ENCODE measurements at places on chromosomes 1 and 21.
A peak's percentile ranks its signal among the peaks of the same experiment; 100 is the strongest.

DNA sequence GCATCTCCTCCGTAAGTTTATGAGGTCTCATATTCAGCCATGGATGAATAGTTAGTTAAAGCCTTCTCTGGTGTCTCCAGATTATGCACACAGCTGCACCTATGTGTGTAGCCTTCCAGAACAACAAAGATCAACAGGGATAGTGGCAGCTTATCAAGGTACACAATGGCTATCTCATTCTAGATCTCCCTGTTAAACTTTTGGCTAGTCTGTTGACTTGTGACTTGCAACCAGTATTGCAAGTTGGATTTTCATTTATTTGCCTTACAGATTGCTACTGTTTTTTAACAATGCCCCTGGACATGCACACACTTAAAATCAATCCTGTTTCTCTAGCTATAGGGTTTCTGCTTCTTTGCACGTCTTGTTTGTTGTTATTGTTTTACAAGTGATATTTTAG is 363.2 kb downstream of the OMA1 start:
- DNase-seq: no peak

GRCh38 chr1:207842506-207842905 is 68.4 kb downstream of the CD34 start:
- DNase-seq: no peak

DNA sequence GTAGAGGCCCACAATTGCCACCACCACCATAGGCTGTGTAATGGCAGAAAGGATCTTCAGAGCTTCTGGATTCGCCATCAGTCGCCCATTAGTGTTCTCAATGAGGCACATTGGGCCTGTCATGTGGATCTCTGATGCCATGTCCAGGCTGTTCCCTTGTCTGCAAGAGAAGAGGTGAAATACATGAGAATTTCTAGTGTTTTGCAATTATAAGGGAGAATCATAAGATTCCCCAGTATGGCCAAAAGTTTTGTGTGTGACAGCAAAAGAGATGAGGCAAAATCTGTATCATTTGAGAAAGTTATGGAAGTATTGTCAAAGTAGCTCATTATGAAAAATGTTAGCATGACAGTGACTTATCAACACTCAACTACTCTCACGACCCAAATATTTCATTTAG is 1.9 kb downstream of the GBP1 start:
- DNase-seq: no peak

- peak; percentile 7 for DNase-seq
Measured at GRCh38 chr1:70353601-70354331, 756 bp downstream of the ANKRD13C start.

DNA sequence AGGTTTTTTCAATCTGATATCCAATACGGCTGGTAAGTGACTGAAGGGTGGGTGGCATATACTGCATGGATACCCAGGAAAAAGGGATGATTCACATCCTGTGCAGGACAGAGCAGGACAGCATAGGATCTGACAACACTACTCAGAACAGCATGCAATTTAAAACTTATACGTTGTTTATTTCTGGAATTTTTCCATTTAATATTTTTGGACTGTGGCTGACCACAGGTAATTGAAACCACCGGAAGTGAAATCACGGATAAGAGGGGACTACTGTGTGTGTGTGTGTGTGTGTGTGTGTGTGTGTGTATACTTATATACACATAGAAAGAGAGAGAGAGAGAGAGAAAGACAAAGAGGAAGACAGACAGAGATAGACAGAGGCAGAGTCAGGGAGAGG is 23.0 kb downstream of the ERICH3 start:
- DNase-seq: no peak

DNA sequence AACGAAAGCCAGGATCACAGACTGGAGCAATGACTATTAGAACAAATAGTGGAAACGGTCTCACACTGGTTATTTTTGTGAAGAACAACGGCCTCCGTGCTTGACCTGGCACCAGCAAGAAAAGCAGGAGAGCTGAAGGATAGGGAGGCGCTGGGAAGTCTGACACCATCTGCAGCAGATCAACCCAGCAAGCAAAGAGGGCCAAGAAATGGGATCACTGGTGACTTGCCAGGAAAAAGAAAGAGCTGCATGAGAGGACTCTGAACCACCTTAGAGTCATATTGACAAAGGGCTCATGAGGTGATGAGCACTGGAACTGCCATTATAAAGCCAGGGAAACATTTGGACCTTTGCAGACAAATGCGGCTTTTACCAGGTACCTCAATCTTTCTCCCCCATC is 25.0 kb downstream of the MTOR start:
- DNase-seq: no peak

GRCh38 chr1:27618341-27619082 is 14.6 kb upstream of the AHDC1 start:
- no peak for DNase-seq

GRCh38 chr21:41328660-41329607 is 12.3 kb downstream of the FAM3B start:
- DNase-seq: no peak

DNA sequence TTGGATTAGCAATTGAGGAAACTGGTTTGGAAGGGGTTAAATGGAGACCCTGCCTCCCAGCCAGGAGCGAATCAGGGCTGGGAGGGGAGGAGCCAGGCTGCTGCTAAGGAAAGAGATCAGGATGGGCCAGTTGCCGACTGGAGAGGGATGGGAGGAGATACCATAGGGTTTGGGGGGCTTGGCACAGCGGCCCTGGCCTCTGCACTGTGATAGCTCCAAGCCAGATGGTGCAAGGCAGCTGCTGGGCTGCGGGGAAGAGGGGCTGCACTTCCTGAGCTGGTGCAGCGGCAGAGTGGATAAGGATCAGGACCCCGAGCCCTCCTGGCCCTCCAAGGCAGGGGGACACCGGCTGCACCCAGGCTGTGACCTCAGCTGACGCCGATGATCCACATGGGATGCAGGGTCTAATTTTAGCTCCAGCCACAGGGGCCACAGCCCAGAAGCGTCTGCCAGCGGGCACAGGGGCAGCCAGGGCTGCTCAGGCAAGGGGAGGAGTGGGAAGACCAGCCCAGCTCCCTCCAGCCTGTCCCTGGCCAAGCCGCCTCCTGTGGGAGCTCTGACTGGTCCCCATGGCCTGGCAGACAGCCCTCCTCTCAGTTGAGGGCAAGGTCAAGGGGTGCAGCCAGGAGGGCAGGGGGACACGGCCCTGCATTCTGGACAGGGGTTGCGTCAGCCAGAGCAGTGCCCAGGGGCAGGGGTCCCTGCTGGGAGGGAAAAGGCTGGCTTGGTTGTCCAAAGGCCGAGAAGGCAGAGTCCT is at the start of gene EXTL1:
Gene EXTL1 (plus strand): TSS at position 129 of the 757 bp plus-strand sequence. CDS start 872 bp downstream, outside the sequence.
- no peak for DNase-seq

DNA sequence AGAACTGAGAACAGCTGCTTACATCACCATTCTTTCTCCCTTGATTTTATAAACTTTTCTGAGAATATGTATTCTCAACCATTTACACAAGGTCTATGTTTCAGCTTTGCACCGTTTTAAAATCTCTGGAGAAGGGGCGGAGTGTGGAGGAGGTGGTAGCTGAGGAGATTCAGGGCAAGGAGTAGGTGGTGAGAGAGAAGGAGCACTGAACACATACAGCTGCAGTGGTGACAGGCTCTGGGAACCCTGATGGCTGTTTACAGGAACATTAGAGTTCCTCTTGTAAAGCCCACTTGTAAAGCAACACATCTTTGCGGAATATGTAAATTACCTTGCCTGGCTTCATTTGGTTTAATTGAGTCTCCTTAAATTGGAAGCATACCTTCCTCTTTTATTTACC is 89.7 kb downstream of the SMYD2 start:
- DNase-seq: no peak

GRCh38 chr1:221150996-221151395 is 271.8 kb downstream of the HLX start:
- no peak for DNase-seq

GRCh38 chr1:204274446-204274845 is 60.7 kb upstream of the GOLT1A start:
- DNase-seq: no peak

GRCh38 chr1:182795563-182796228 is 6.1 kb downstream of the NPL start:
- no peak for DNase-seq

- no peak for DNase-seq
Measured at GRCh38 chr21:20353351-20353750, 644.9 kb upstream of the NCAM2 start.

DNA sequence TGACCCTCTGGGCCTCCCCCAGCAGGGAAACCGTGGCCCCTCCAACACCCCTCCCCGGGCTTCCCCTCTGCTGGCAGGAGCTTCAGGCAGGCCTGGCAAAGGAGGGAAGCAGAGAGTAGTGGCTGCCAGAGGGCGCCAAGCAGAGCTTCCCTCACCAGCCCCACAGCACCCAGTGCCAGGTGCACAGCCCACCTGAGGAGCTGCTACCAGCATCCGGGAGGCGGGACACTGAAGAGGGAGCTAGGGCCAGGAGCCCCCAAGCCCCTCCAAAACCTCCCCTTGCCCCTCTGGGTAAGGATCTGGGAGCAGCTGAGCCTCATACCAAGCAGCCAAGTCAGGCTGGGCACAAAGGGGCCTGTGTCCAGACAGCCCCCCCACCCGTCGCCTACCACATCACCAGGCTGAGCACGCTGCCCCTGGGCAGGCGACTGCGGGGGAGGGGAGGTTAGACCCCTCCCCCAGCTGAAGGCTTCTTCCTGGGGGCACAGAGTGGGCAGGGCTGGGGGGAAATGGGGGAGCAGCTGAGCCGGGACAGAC is 19.6 kb downstream of the CCDC24 start:
- no peak for DNase-seq

DNA sequence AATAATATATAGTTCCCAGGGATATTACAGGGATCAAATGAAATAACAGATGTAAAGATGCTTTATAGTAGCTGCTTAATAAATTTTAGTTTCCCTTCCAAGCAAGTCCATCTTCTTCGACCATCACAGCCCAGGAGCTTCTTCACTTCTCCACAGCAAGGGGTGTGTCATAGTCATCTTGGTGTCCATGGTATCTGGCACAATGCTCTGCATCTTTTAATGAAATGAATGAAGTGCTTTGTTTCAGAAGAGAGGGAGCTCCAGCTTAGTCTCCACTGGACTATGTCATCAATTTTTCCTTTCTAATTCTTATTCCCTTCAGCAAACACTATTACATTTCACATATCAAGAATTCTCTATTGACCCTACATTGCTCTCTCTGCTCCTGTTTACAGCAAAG is 4.9 kb upstream of the MACF1 start:
- no peak for DNase-seq

DNA sequence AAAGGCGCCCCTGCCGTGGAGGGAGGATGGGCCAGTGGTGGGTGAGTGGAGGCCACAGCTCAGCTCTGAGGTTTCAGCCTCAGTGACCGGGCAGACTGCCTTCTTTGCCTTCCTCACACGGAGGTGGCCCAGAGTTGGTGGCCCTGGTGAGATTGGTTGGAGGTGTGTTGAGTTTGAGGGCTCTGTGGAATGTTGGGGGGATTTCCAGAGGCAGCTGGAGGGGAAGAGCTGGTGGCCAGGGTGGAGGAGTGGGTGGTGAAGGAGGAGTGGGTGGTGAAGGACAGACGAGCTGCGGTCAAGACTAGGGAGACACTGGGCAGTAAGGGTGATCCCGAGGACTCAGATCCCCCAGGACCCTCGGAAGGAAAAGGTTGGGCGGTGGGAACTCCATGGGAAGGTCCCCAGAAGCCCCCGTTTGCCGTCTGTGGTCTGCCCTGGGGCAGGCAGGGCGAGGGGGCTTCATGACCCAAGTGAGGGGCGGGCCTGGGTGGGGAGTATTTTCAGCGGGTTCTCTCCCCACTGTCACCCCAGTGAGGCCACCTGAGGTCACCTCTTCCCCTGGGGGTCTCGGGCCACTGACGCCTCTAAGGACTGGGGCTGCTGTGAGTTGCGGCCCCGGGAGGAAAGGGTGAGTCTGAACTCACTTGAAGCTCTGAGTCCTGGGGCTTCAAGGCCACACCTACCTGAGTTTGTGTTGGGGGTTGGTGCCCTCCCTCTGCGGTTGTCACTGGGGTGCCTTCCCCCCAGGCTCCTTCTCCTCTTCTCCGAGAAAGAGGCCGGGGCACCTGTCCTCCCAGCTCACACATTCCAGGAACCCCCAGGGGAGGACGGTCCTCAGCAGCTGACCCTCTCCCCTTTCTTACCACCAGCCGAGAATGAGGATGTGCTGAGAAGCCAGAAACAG is 22.7 kb upstream of the PIK3CD start:
- peak; percentile 43 for DNase-seq

DNA sequence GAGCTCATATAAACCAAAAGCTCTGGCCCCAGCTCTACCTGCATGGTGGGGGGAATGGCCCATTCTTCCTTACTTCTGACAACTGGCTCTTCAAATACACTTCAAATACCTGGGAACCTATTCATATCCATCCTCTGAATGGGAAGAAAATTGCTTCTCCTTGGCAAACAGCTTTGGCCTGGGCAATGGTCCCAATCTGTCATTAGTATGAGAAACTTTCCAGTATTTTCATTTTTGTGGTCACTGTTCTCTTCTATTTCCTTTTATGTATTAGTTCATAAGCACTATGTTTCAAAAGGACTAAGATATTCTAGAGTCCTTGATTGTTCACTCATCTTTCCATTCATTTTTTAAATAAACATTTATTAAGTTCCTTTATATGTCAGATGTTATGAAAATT is 5.2 kb upstream of the HSD3B2 start:
- DNase-seq: no peak

DNA sequence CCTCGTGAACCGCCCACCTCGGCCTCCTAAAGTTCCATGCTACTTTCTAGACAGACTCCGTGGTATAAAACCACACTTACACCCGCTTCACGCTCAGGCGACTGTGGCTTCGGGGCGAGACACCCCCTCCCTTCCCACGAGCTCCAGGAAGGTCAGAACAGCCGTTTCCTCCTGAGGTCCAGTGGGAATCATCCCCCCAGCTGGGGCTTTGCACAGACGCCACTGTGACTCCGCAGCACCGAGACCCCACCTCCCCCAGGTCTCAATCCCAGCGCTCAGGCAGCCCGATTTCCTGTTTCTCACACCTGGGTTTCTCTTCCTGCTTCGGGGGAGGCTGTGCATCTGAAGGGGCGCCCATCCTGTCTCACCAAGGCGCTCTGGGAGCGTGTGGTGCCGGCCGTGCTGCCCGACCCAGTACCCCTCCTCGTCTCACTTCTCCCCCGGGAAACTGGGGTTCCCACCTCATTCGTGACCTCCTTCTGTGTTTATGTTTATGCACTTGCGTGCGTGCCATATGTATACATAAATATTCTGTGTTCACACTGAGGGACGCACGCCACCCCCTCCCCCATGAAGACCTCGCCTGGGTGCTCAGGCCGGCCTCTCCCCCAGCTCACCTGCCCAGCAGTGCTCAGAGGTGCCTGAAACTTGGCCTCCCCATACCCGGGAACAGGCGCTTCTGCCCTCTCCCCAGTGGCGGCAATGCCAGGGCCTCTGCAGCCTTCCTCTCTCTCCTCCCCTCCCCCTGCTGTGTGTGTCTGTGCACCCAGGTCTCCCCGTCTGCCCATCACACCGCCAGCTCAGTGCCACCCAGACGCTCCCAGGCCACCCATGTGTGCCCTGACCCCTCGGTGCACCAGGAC is 14.6 kb downstream of the SLC35E2B start:
- DNase-seq: peak; percentile 29

- no peak for DNase-seq
Measured at GRCh38 chr1:184649451-184649888, 105.2 kb downstream of the EDEM3 start.
